Hematopoietic multipotent progenitor cell (in vitro differentiated cells): ENCODE measurements at places on chromosomes 3 and 15. TPM values are rescaled to one million over a fixed set of nuclear protein-coding genes. Genes with fewer than 3 reads are reported as not detected.
A peak's percentile ranks its signal among the peaks of the same experiment; 100 is the strongest.

Gene ARPP21
- total RNA-seq = 0.54 TPM

DNA sequence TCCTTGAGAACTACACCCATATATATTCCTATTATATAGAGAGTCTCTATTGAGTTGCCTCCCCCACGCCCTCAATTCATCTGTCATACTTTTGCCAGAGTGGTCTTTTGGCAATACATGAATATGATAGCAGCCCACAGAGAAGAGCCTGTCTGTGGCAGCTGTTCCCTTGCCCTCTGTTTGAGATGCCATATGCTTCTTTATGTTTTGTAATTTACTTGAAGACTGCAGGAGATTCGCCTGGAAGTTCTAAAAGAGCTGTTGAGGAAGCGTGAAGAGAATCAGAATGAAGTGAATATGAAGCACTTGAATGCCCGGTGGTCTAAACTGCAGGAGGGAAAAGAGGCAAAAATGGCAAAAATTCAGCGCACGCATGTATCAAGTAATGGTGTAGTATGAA is 27.2 kb downstream of the CFAP91 start:
- no peak for DNase-seq

- DNase-seq = peak; percentile 18
These were observed 301.0 kb upstream of the TBL1XR1 start for GRCh38 chr3:177498037-177498857.

- no peak for DNase-seq
These were observed 106.3 kb downstream of the C3orf70 start for GRCh38 chr3:185046603-185047002.
